ENCODE measurements at places on chromosomes 13 and 19.

- no peak for DNase-seq
These were observed 25.3 kb downstream of the CAPN12 start for GRCh38 chr19:38718747-38719543.

- DNase-seq: no peak
These were observed 1.3 kb upstream of the CLASRP start for GRCh38 chr19:45037393-45038169.

DNA sequence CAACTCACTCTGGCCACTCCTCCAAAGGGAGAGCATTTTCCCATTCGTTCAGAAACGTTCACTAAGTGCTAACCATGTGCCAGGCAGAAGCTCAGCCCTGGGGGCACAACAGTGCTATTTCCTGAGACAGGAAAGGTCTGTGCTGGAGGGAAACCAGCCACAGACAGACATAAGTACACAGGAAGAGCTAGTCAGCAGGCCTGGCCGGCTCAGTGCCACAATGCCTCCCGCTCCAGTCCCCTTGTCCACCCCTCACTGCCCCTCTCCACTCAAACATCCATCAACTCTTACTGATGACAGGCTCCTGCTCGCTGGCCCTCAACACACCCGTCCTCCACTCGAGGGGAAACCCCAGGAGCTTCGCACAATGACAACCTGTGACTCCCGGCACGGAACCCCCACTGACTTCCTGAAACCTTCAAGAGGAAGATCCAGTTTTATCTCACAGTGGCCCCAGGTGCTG is 11.3 kb upstream of the PLA2G4C start:
- no peak for DNase-seq

- no peak for DNase-seq
These were observed 3.8 kb upstream of the IFNL4 start for GRCh38 chr19:39252458-39252857.

DNA sequence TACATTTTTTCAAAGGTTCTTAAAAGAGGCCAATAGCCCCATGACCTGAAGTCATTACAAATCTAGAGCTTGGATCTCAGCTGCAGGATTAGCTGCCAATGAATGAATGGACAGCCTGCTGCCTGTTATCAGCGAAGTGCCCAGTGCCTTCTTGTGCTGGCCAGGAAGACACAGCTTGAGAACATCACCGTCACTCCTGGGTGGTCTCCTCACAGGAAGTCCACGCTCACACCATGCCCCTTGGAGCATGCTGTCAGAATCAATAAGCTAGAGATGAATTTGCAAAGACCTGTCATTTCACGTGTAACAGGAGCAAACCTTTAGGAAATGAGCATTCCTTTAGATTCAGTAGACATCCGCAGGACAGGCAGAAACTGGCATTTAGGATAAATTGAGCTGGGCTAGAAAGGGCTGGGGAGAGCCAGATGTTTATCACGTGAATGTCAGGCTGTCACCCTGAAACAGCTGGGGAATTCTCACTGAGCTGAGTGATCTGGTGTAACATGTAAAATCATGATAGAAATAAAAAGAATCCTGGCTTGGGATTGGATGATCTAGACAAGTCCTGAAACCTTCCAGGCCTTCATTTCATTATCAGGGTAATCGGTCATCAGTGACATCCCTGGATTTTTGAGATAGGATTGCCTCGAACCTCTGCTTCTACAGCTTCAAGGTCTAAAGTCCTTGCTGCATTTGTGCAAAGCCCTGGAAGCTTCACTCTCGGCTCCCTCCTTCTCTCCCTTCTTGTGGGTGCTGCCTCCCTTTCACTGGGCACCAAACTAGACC is 49.9 kb upstream of the MEDAG start:
- no peak for DNase-seq
